ENCODE measurements at places on chromosomes 11 and 22.

GRCh38 chr11:111329306-111330204 is 31.2 kb downstream of the POU2AF3 start:
- no peak for DNase-seq

DNA sequence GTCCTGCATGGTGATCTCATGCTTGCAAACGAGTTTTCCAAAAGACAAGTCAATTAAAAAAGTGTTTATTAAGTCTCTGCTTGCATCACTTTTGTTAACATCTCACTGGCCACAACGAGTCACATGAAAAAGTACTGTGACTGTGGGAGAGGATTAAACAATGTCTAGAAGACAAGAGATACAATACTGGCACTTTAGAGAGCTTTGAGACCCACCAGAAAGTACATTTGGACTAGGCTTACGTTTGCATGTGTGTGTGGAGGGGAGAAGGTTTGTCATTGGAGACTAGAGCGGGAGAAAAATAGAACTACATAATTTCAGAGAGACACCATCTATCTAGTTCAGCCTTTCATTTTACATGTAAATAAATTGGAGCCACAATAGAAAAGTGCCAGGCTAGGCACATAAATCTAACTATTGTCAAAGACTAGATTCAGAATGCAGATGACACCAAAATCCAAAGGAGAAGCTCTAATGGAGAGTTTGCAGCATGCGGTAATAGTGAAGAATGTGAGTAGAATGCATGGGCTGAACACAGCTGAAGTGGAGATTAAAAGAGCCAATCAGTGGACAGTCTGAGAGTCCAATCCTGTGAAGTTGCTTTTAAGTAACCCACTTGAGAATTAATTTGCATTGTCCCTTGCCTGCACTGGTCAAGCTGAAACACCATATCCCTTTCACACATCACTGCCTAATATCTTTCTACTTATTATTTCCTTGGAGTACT is 977.4 kb upstream of the FAT3 start:
- no peak for DNase-seq

DNA sequence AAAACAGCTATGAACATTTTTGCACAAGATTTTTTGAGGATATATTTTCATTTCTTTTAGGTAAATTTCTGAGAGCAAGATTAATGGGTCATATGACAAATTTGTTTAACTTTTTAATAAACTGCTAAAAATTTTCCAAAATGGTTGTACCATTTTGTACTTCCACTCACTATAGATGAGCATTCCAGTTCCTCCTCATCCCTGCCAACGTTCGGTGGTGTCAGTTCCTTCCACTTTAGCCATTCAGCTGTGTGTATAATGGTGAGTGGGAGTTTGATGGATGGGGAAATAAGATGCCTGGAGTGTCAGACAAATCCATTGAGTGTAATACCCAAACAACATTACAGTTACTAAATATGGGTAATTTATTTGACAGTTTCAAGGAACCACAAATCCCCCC is 49.7 kb downstream of the MIAT start:
- no peak for DNase-seq

DNA sequence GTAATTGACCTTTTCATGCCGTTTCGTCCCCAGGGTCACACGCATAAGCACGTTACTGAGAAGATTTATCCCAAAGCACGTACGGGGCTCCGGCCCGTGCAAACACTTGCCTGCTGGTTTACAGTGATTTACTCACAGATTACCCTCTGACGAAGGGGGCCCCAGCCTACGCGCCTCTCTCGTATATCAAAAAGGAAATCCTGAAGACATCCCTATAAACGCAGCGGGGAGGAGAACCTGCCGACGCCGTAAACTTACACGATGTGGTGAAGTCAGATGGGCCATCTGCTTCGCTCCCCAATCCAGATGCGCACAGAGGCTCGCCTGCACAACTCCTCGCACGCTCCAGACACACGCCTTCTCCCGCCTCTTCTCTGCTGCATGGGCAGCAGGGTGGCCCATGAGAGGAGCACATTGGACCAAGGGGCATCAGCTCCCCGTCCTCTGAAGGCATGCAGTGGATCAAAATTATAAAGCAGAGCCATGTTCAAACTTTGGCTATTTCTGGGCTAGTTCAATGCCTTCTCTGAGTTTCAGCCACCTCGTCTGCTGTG is 123.6 kb downstream of the MN1 start:
- DNase-seq, result no peak

GRCh38 chr11:70027451-70027850 is 50.7 kb upstream of the ANO1 start:
- DNase-seq, result no peak

GRCh38 chr11:35554491-35555437 is 29.3 kb upstream of the PAMR1 start:
- peak; percentile 52 for DNase-seq

DNA sequence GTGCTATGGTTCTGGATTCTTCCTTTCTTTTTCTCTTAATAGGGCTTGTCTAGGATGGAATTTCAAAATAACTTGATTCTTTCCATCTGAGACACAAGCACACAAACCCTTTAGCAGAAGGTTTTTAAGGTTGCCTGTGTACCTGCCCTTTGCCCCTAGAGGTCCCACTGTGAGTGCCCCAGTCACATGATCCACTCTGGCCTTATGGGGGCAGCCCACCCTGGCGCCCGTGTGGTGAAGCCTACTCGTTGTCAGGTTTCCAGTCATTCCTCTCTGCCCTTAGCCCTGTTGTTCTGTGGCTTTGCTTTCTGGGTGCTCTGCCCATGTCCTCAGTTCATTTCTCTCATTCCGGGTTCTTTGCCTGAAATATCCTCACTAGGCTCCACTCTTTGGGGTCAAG is 51.8 kb downstream of the ZNRF3 start:
- DNase-seq, result no peak

DNA sequence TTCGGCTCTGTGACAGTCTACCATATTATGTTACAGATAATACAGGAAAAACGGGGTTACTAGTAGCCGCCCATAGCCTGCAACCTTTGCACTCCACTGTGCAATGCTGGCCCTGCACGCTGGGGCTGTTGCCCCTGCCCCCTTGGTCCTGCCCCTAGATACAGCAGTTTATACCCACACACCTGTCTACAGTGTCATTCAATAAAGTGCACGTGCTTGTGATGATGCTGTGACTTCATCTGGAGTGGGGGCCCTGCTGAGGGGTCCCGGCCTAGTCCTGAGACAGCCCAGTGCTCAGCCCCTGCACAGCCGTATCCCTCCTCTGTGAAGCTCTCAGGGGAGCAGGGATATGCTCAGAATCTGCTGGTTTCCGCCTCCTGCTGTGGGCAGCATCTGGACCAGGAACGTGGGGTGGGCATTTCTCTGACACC is 1.2 kb downstream of the IFITM1 start:
- no peak for DNase-seq

All from LHCN-M2 (cell line).